ENCODE measurements at places on chromosomes 16 and 17.

GRCh38 chr16:17850581-17851250 lies 380.0 kb upstream of the XYLT1 start:
- no peak for DNase-seq

DNA sequence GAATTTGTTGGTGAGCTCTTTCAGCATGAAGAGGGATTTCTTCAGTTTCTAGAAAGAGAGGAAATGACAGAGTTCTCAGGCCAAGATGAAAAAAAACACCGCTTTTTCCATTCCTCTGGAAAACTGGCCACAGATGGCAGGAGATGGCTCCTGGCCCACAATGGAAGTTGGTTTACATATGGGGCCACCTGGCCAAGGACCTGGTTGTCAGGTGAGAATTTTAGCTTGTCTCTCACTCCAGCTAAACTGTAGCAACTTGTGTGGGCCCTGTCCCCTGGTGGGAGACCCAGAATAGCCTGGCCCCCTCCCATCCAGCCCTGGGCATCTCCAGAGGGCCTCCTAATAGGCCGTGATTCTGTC lies 33.6 kb downstream of the LGALS9 start:
- no peak for DNase-seq

GRCh38 chr16:88941913-88942909 lies 34.8 kb downstream of the CBFA2T3 start:
- peak; percentile 60 for DNase-seq

- DNase-seq, result no peak
These were observed 215.3 kb downstream of the ZNF423 start for GRCh38 chr16:49640581-49640980.

DNA sequence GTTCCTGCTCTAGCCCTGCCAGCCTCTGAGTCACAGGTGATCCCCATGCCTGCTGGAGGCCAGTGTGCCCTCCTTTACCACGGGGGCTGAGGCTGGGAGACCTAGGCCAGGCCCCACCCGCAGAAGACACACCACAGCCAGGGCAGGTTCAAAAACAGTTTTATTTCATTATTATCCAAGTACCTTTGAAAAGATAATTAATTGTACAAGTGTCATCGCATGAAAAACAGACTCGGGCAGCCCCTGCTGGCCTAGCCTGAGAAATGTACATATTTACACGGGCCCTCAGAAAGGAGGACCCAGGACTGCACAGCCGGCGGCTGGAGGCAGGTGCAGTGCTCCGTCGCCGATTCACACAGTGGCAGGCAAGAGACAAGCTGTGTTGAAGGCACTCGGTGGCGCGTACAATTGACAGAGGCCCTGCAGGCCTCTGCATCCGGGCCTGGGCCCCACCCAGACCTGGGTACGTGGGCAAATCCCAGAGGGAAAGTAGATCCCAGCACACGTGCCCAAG lies 4.4 kb downstream of the PDIA2 start:
- no peak for DNase-seq

GRCh38 chr17:75573994-75574393 lies 13.6 kb upstream of the MYO15B start:
- no peak for DNase-seq

Data from stimulated activated CD4-positive, alpha-beta T cell treated with anti-CD3 and anti-CD28 coated beads, Interleukin-1b, Interleukin-23, amount 100 ng/mL, for 4 hours (primary cell).